Right cardiac atrium (tissue), 5 donors: ENCODE measurements at places on chromosomes 1 and 21. TPM values are rescaled to one million over a fixed set of nuclear protein-coding genes. Genes with fewer than 3 reads are reported as not detected.

DNA sequence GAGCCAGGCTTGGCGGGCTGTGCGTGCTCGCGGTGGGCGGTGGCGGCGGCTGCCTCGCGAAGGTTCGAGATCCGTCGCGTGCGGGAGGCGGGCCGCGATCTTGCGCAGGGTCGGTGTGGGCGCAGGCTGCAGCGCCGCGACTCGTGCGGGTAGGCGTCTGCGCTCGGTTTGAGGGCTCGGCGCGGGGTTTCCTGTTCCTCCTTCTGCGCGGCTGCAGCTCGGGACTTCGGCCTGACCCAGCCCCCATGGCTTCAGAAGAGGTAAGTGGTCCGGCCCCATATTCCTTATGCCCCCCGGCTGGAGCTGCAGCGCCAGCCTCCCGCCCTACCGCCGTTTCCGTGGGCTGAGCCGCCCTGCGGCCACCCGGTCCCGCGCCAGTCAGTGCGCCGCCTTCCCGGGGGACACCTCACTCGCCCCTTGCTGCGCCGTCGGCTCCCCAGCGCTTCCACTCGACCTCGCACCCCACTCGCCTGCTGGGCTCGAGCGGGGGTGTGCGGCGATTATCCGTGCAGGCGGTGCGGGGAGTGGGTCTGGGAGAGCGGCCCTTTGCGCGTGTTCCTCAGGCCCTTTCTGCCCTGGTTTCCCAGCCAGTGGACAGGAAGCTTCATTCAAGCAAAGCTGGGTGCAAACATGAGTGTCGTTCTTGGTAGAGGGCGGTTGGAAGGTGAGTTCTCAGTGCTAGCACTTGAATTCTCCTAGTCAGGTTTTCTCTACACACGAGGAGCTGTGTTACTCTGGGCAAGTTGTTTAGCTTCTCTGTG, at the start of gene CACYBP:
Gene CACYBP, plus strand, starts transcription at position 12 of the 761 bp plus-strand sequence. Its CDS starts 234 bp downstream, at position 246.
- peak; percentile 84 for DNase-seq

- DNase-seq, result no peak
These were observed 34.6 kb downstream of the TMEM51 start for GRCh38 chr1:15188130-15188524.

DNA sequence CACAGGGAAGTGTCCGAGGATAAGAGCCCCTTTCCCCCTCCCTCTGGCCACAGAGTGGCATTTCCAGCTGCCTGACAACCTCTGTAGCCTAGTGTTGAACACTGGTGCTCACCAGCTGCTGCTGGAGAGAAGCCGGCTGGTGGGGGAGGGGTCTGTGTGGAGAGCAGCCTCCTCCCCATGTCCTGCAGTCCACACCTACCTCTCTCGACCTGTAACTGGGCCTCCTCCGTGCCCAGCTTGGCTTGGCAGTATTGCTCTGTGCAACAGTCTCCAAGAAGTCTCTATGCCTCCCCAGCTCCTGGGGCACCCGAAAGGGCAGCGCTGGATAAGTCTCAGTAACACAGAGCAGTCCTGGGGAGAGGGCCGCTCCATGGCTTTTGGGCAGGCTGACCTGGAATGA, 17.0 kb downstream of the PAPPA2 start:
- DNase-seq, result peak; percentile 19

- peak; percentile 55 for DNase-seq
These were observed 14.9 kb downstream of the COLGALT2 start for GRCh38 chr1:184022668-184023067.

The IVL gene
- not detected for total RNA-seq

The CHIA gene
- not detected for total RNA-seq

The HS2ST1 gene
- total RNA-seq, result 15.7 TPM

The TSPEAR gene
- 4.6 TPM for total RNA-seq

The SLC35E2B gene
- total RNA-seq, result 29.5 TPM
